ENCODE measurements at places on chromosomes 4 and X.

- DNase-seq: no peak
Observed at GRCh38 chr4:88646528-88647280, 50.9 kb downstream of the NAP1L5 start.

- no peak for DNase-seq
Observed at GRCh38 chr4:37588150-37588549, 98.0 kb downstream of the RELL1 start.

DNA sequence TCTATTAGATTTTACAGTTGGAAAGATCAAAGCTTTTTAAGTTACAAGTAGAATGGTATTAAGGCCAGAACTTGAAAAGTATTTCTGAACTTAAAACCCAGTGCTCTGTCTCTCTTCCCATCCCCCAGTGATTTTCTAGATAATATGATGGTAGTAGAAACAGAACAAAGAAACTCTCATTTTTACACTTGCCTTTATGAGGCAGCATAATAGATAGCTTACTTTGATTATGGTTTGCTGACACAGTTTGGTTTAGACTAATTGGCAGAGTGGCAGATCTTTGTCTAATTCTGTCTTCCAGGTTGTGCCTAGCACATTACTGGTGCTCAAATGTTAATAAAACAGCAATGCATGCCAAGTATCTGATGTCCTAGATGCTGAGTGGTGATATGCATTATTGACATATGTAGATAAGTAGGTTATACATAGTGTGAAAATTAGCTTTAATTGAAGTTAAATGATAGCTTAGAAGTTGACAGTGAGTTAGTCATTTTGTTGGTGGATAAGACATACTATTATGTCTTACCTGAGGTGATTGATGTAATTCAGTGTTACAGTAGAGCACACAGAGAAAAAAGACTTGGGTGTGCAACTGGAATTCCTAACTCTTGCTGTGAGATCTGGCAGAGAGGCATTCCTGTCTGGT is 4.3 kb upstream of the RAPGEF2 start:
- DNase-seq: no peak

DNA sequence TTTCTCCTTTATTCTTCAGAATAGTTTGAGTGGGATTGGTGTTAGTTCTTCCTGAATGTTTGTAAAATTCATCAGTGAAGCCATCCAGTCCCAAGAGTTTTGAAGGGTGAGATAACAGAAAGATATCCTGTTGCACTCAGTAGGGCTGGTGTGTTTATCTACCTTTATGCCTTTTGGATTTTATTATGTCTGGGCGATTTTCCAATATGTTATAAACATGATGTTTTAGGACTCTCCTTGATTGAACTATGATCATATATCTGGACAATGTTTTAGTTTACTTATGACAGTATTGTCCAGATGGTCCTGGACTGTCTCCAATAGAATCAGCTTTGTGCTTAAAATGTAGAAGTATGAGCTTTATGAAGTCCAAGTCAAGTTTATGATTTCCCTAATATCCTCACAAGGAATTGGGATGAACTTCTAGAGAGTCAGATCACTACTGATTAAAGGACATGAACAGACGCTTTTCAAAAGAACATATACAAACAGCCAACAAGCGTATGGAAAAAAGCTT is 77.6 kb upstream of the ITM2A start:
- DNase-seq: no peak

DNA sequence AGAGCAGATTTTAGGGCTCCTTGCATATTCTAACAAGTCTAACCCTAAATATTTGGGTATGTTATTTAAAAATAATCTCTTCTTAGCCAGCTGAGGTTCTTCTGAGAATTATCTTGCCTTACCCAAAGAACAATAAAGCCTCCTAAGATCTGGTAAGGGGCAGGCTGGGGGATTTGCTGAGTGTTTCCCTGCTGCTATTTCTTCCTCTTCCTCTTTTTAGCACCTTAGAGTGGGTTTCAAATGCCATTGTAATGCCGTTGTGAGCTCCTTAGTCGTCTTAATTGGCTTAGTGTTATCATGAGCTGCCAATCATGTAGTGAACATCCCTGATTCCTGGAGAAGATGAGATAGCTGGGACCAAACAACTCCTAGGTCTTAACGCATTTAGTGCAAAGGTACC is 15.4 kb downstream of the STOX2 start:
- no peak for DNase-seq

DNA sequence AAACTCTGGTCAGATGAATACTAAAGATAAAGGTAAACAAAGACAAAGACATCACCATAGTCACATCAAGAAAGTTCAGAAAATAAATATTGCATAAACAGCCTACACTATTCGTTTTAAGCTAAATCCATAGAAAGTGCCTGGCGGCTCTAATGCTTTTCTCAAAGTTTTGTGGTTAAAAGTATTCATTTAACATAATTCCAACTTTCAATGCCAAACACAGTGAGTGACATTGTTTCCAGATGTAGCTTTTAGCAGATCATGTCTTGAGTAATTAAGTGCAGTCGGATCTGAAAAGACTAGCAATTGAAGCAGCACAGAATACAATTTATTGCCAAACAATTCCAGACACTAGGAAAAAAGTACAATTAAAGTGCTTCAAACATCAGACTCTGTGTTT is 287.1 kb upstream of the ADGRL3 start:
- DNase-seq: no peak
